Lung (tissue), 17 donors: ENCODE measurements at places on chromosomes 11 and 22. TPM values are rescaled to one million over a fixed set of nuclear protein-coding genes. Genes with fewer than 3 reads are reported as not detected.
A peak's percentile ranks its signal among the peaks of the same experiment; 100 is the strongest.

The CARD16 gene
- total RNA-seq, result 43.0 TPM

The APOL4 gene
- 9.8 TPM for total RNA-seq

The APOL6 gene
- 31.1 TPM for total RNA-seq

The SPCS2 gene
- total RNA-seq, result 153 TPM

The SCGB1D2 gene
- not detected for total RNA-seq

The SAA4 gene
- total RNA-seq, result not detected

- H3K4me3 ChIP-seq, result peak overlapping the region; percentile 36
- no peaks in the 10 kb centered on the region for H3K27me3 ChIP-seq
- no peak for DNase-seq
- peaks cover 5% of the 10 kb centered on the region for H3K4me1 ChIP-seq
- no peak overlapping the region for H3K27ac ChIP-seq
- no peaks in the 10 kb centered on the region for H3K36me3 ChIP-seq
Measured at GRCh38 chr11:2791521-2792380, 92.0 kb upstream of the KCNQ1OT1 start.

DNA sequence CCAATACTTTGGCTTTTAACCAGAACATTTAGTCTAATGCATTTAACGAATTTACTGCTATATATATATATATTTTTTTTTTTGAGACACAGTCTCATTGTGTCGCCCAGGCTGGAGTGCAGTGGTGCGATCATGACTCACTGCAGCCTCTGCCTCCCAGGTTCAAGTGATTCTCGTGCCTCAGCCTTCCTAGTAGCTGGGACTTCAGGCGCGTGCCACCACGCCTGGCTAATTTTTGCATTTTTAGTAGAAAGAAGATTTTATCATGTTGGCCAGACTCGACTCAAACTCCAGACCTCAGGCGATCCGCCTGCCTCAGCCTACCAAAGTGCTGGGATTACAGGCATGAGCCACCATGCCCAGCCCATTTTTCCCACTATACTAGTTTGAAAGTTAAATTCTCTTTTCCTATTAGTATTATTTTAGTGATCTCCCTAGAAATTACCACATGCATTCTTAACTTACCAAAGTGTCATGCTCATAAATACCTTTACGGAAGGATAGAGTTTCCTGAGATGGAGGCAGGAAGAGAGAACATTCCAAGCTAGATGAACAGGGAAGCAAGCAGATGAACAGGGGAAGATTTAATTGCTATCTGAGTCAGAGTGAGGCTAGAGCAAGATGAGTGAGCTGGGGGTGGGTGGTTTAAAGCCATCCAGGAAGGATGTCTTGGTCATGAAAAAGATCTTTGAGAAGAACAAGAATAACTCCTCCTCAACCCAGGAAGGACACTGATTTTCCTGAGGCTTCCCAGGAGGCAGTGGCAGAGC, 4.4 kb upstream of the PGAP2 start:
- no peak overlapping the region for H3K4me3 ChIP-seq
- H3K27me3 ChIP-seq, result no peaks in the 10 kb centered on the region
- no peak overlapping the region for H3K27ac ChIP-seq
- DNase-seq, result no peak
- H3K36me3 ChIP-seq, result no peaks in the 10 kb centered on the region
- H3K4me1 ChIP-seq, result peaks cover 2% of the 10 kb centered on the region

DNA sequence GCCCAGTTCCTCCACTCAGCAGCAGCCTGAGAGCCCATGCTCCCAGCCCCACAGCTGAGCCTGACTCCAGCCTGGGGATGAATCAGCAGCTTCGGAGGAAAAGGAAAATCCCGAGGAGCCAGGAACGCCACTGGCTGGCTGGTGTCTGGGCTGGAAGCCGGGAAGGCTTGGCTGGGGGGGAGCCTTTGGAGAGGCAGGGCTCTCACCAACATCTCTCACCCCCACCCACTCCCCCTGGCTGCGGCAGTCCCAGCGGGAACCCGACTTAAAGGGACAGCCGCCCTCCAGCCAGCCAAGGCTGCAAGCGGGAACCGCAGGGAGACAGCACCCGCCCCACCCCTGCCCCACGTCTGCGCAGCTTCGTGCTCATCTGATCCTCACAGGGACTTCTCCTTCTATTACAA, 28.4 kb downstream of the KIAA0930 start:
- peaks cover 6% of the 10 kb centered on the region for H3K4me1 ChIP-seq
- no peaks in the 10 kb centered on the region for H3K36me3 ChIP-seq
- no peaks in the 10 kb centered on the region for H3K27me3 ChIP-seq
- H3K27ac ChIP-seq, result peak overlapping the region; percentile 21
- peak; percentile 79 for DNase-seq

DNA sequence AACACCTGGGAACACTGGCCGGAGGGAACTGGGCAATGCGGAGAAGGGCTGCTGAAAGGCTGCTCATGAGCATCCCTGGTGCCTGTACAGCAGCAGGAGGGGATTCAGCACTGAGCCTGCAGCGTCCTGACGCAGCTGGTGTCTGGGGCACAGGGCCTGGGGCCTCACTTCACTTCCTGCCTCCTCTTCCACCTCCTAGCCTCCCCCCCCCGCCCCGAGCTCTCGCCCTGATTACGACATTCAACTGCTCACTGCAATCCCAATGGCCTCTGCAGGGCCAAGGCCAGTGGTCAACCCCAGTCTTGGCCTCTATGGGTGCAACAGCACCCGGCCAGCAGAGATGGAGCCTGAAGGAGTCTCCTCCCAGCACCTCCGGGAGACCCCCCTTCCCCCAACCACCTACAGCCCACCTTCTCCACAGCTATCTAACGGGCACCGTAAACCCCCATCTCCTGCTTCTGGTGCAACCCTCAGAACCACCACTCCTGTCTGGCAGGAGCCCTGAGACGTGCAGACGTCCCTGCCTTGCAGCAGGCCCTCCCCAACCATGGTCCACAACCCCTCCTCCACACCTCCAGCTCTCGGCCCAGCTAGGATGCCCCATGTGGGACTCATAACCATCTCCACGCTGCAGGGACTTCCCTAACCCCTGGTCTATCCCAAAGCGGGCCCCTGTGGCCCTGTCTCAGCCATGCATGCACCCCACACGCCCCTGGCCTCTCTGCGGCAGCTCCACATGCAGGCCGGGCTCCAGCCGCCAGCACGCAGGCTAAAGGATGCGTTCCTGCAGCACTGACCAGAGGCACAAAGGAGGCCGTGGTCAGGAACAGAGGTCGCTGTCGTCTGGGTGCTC, 38.2 kb downstream of the BRD1 start:
- H3K4me3 ChIP-seq, result no peak overlapping the region
- peak overlapping the region; percentile 39 for H3K27ac ChIP-seq
- peaks cover 15% of the 10 kb centered on the region for H3K36me3 ChIP-seq
- H3K27me3 ChIP-seq, result no peaks in the 10 kb centered on the region
- peak; percentile 29 for DNase-seq

DNA sequence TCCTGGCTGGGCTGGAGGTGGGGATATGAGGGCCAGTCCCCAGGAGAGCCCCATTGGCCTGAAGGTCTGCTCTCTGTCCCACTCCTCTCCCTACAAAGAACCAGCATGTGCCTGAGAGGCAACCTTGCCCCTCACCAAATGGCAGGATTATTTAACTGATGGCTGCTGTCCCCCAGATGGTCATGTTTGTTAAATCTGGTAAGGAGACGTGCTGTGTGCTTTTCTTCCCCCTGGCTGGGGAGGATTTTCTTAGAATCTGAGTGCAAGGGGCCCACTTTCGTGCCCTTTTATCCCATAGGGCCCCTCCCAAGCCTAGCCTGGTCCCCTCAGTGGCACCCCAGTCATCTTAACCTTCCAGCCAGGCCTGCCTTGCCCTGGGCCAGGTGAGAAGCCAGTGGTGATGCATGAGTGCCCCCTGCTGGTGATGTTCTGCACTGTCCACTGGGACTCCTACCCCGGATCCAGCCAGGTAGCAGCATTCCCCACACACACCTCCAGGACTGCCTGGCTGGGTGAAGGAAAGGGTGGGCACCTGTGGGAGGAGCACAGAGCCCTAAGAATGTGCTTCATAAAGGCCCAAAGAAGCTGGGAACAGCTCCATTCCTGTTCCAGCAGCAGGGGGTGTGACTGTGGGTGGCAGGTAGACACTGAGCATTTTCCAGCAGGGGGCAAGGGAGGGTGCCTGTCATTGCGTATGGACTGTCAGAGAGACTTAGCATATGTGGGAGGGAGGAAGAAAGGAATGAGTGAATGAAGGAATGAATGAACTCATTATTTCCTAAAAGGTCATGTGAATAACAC, 28.9 kb downstream of the MFNG start:
- no peaks in the 10 kb centered on the region for H3K36me3 ChIP-seq
- H3K4me1 ChIP-seq, result no peaks in the 10 kb centered on the region
- DNase-seq, result peak; percentile 74
- no peak overlapping the region for H3K4me3 ChIP-seq
